Inflammatory macrophage treated with lipopolysaccharide for 1 hour (primary cell): ENCODE measurements at places on chromosomes 12 and 14.
A peak's percentile ranks its signal among the peaks of the same experiment; 100 is the strongest.

- no peak for DNase-seq
These were observed 57.3 kb downstream of the FNTB start for GRCh38 chr14:65043893-65044595.

- DNase-seq: no peak
These were observed 11.6 kb upstream of the HECTD1 start for GRCh38 chr14:31219169-31219568.

DNA sequence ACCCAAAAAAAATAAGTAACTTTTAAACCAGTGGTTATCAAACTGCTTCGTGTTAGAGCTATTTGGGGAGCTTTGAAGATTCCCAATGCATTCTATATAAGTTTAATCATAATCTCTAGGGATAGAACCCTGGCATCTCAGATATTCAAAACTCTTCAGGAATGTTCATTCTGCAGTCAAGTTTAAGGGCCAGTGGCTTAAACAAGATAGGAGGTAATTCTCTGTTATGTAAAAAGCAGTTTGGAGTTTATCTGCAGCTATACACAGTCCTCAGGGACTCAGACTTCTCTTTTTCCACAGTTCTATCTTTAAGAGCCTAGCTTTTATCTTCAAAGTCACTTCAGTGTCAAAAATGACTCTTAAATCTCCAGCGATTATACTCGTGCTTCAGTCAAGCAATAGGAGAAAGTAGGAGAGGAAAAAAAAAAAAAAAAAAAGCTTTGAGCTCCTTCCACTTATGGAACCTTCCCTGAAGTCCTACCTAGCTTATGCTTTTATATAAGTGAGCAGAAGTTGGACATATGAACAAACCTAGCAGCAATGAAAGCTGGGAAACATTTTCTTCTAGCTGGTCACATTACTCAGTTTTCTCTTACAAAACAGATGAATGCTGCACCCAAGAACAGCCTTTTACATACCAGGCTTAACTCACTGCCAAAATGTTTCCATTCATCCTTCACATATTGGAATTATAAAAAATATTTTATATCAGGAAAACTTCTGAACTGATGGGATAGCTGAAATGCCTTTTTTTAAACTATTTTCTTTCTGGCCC is 302.8 kb downstream of the FSCB start:
- DNase-seq: no peak

DNA sequence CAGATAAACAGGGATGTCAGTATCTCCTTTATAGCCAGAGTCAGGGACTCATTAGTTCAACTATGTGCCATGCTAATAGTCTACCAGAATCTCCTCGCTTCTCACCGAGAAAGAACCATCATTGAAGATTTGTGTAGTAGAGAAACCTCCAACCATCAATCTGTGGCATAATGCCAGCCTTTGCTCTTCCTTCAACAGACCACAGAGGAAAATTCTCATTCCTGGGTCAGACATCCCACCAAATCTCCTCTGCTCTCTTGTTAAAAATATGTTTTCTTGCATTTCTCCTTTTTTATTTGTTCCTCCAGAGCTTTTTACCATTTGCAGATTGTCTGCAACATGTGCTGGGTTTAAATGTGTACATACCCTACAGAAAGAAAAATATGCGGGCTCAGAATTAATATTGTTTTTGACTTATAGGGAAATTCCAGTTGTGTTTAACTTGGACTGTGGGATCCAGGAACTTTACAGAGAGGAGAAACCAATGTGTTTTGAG is 64.9 kb downstream of the LLPH start:
- DNase-seq: no peak

GRCh38 chr14:71538288-71538687 is 393.9 kb upstream of the RGS6 start:
- no peak for DNase-seq

GRCh38 chr14:50469982-50470381 is 62.4 kb downstream of the MAP4K5 start:
- DNase-seq: no peak

DNA sequence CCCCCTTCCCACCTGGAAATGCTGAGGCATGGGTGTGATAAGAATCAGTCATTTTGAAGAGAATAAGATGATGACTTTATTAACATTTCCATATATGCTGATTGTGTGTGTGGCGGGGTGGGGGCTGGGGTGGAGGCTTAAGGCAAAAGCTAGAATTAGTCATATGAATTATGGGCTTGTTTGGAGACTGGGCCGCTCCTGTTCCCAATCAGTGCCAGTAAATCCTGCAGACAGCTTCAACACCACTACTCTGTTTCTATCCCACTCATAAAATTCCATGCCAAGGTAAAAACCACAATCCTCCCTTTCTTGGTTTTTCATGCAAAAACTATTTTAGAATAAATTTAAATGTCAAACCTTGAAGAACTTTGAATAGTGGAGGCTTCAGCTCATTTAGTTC is 29.9 kb upstream of the SLC38A2 start:
- DNase-seq: no peak

GRCh38 chr14:35956376-35957085 is 130.4 kb downstream of the BRMS1L start:
- no peak for DNase-seq

- no peak for DNase-seq
These were observed 49.5 kb upstream of the EEA1 start for GRCh38 chr12:92978607-92979006.

- peak; percentile 54 for DNase-seq
These were observed 11.7 kb downstream of the ITGA5 start for GRCh38 chr12:54407183-54407905.

DNA sequence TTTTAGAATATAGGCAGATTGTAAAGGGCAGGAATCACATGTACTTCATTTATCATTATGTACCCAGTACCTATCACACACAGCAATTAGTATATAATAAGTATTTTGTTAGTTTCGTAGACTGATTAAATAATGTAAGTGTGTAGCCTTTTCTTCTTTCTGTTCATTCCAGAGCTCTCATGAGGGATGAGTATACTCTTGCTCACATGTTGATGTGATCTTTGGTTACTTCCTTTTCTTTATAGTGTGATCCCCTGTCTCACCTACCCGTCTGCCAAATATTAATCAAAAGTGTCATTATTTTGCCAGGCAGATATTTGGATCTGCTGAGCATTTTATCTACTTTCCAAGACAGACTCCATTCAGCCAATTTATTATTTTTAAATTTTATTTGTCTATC is 156.1 kb downstream of the PCNX1 start:
- no peak for DNase-seq

- DNase-seq: no peak
These were observed 313.5 kb downstream of the KCNC2 start for GRCh38 chr12:74896186-74896585.

GRCh38 chr14:24789378-24789884 is 155.4 kb upstream of the GZMB start:
- no peak for DNase-seq

GRCh38 chr14:100882991-100883788 is 20.3 kb downstream of the RTL1 start:
- no peak for DNase-seq

GRCh38 chr12:101019667-101020066 is 190.4 kb downstream of the SLC5A8 start:
- no peak for DNase-seq

DNA sequence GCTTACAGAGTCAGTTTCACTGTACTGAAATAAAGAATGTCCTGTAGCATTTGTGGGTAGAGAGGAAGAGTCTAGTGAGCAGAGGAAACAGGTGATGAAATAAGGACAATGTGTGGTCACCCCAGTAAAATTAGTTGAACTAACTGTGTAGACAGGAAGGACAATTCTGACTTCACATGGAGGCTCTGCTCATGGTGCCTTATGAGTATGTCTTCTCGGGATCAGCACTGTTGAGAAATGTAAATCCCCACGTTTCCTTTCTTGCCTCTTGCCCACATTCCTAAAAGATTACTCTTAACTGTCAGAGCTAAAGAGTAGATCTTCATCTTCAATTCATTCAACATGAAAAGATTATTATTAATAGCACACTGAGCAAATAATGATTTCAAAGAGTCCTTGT is 113.2 kb upstream of the FLRT2 start:
- DNase-seq: peak; percentile 69

DNA sequence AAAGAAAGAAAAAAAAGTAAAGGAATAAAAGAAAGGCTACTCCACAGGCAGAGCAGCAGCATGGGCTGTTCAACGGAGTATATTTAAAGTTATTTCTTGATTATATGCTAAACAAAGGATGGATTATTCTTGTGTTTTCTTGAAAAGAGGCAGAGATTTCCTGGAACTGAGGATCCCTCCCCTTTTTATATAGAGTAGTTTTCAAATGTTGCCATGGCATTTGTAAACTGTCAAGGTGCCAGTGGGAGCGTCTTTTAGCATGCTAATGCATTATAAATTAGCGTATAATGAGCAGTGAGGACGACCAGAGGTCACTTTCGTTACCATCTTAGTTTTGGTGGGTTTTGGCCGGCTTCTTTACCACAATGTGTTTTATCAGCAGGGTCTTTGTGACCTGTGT is 383.0 kb downstream of the PCNX1 start:
- no peak for DNase-seq

DNA sequence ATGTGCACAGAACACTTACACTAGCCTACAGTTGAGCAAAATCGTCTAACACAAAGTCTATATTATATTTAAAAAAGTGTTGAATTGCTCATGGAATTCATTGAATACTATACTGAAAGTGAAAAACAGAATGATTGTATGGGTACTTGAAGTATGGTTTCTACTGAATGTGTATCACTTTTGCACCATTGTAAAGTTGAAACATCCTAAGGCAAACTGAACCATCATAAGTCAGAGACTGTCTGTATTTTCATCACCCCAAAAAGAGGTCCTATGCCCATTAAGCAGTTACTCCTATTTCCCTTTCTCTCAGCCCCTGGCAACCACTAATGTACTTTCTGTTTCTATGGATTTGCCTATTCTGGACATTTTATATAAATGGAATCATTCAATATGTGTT is 4.4 kb upstream of the AMIGO2 start:
- DNase-seq: no peak

DNA sequence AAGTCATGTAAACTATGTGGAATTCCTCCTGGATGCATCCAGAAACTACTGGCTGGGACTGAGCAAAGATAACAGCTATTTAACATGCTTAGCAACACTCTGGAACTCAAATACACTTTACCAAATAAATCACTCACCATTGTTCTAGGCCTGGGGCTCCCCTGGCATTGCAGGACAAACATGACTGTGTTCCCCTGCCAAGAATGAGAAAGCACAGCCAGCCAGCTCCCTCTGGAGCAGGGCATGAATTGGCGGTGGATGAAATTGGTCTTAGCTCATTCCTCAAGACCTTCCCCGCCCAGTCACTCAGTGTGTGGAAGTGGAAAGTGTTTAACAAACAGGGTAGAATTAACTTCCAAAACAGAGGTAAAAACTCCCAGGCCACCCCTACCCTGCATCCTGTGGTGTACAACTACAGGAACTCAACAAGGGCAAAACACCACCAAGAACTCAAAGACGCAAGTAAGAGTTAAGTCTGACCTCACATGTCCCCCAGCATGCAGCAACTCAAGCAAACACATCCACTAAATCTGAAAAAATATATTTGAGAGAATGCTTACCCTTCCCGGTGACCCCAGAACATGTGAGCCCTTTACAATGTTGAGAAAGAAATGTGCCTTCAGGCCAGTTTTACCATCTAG is 58.4 kb upstream of the BDKRB2 start:
- no peak for DNase-seq

GRCh38 chr12:54587315-54587873 is 1.1 kb downstream of the PPP1R1A start:
- no peak for DNase-seq

DNA sequence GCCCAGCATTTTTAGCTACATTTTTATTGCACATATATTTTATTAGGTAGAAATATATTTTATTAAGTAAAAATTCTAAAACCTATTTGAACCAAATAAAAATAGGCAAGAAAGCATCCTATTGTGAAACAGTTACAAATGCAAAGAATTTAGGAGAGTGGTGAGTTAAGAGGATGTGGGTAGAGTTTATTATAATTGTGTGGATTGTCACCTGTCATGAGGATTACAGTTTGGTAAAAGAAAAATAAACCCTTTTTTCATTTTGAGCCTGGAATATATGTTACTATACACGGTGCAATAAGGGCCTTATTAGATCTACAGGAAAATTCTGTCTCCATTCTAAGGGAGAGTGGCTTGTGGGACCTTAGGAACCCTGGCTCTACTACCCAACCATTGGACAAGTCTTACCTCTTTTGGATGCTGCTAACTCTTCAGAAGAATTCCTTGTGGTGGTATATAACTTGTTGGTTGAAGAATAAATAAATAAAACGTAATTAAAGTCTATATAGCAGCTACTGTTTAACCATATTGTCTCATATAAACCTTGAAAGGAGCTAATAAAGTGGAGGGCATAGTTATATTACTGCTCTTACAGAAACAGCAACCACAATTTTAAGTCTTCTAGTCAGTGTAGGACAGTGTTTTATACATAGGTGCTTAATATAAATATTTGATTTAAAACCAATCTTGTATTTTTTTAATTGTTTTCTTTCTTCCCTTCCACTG is 67.8 kb downstream of the FGD4 start:
- no peak for DNase-seq

DNA sequence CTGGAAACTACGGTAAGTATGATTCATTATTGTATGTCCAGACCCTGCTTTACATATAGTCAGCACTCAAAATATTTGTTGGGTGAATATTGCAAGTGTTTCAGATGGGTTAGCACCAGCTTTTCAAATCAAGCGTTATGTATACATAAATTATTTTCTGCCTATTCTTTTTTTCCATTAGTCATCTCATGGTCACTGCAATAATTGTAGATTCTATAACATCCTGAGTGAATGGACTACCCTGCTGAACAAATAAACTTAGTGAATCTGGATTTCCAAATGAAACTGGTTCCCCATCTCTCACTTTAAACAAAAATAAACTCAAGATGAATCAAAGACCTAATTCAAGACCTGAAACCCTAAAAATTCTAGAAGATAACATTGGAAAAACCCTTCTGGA is 152.3 kb downstream of the DIO2 start:
- DNase-seq: no peak

GRCh38 chr12:122870867-122871664 is 24.9 kb downstream of the VPS37B start:
- no peak for DNase-seq

DNA sequence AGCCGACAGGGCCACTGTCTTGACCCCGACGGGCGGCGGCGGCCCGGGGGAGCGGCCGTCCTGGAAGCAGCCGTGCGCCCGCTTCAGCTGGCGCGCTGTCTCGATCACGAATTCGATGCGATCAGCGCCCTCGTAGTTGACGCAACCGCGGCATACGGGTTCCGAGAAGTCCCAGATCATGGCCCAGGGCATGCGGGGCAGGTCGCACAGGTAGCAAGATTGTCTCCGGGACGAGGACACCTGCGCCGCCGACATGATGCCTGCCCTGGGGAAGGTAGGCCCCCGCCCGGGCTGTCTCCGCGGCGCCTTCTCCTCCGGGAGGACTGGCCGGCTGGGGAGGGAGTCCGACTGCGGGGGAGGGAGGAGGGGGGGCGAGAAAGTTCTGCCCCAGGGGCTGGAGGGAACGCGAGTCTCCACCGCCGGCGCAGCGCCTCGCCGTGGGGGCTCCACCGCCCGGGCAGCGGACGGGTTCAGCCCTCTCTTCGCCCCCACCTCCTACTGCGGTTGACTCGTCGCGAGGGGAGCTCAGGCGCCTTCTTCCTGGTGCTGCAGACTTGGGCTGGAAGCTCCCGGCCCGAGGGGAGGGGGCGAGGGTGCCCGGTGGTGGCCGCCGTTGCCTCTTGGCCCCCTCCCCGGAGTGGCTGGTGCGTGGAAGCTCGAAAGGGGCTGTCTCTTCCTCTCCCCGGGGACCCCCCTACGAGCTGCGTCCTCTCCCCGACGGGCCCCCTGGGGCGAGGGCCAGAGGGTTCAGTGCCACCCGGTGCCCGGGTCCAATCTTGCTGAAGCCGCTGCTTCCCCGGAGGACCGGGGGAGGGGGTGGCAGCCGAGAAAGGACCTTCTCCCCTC is 747 bp downstream of the IRF2BPL start:
- DNase-seq: peak; percentile 44

- DNase-seq: peak; percentile 96
These were observed 187.0 kb downstream of the ETV6 start for GRCh38 chr12:11836282-11837151.
